Placental pericyte (primary cell): ENCODE measurements at places on chromosomes 12 and 14. TPM values are rescaled to one million over a fixed set of nuclear protein-coding genes. Genes with fewer than 3 reads are reported as not detected.

The SERPINA1 gene
- 0.22 TPM in 1 of 2 replicates, not detected in the other for total RNA-seq

The FAM161B gene
- total RNA-seq, result 3.3 and 3.7 TPM in 2 replicates

The CLEC4E gene
- not detected in 2 replicates for total RNA-seq

The AICDA gene
- total RNA-seq, result not detected in 2 replicates

The PMEL gene
- 0.72 and 0.88 TPM in 2 replicates for total RNA-seq

The DCN gene
- total RNA-seq, result 131 and 1,080 TPM in 2 replicates

The FOXN4 gene
- total RNA-seq, result not detected in 2 replicates

The ACOT4 gene
- 0.57 and 1.5 TPM in 2 replicates for total RNA-seq

The CLEC14A gene
- total RNA-seq, result under 0.01 and 0.29 TPM in 2 replicates

The COCH gene
- total RNA-seq, result 0.22 and 4.0 TPM in 2 replicates

The EDDM3A gene
- total RNA-seq, result not detected in 2 replicates

The CNIH1 gene
- total RNA-seq, result 120 and 207 TPM in 2 replicates

The GARIN6 gene
- not detected in 2 replicates for total RNA-seq

The KRT72 gene
- total RNA-seq, result not detected in 2 replicates

The NPFF gene
- not detected in 2 replicates for total RNA-seq

The EML1 gene
- 9.4 and 64.9 TPM in 2 replicates for total RNA-seq

The SPIC gene
- not detected in 2 replicates for total RNA-seq

The CD27 gene
- 0.29 TPM in 1 of 2 replicates, not detected in the other for total RNA-seq

The TROAP gene
- total RNA-seq, result 0.44 and 23.9 TPM in 2 replicates

The SLC17A8 gene
- total RNA-seq, result not detected in 2 replicates

The IAPP gene
- total RNA-seq, result not detected in 2 replicates

The OTX2 gene
- total RNA-seq, result not detected in 2 replicates

The CDKL1 gene
- 15.3 and 21.8 TPM in 2 replicates for total RNA-seq
